NCI-H524 treated with DMSO at 0.1 percent for 48 hours (cell line): ENCODE measurements at places on chromosomes 1 and 21.

DNA sequence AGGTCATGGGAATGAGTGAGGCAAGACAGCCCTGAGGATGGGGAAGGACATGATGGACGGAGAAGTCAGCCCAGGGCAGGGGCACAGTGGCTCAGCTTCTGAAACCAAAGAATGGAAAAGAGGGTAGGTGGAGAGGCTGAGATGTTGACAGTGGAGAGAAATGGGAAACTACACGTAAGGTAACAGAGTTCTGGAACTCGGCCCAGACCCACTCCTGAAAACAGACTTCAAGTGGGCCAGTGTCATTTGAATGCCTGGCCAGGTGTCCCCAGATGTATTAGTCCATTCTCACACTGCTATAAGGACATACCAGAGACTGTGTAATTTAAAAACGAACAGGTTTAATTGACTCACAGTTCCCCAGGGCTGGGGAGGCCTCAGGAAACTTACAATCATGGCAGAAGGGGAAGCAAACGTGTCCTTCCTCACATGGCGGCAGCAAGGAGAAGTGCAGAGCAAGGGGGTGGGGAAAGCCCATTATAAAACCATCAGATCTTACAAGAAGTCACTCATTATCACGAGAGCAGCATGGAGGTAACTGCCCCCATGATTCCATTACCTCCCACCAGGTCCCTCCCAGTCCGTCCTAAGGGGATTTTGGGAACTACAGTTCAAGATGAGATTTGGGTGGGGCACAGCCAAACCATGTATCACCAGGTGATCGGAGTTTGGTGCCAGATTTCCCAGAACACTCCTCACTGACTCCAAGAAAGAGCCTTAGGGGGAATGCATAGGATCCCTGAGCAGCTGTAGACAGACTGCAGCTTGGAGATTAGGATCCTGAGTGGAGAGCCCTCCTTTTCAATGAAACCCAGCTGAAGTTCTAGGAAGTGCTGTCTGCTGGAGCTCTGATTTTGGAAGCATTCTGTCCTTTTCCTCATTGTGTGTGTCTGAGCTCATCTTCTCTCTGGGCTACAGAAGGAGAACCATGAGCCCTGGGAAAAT, 40.3 kb downstream of the FHAD1 start:
- no peak for DNase-seq

GRCh38 chr1:84280912-84281311, 20.6 kb upstream of the SAMD13 start:
- DNase-seq = no peak

DNA sequence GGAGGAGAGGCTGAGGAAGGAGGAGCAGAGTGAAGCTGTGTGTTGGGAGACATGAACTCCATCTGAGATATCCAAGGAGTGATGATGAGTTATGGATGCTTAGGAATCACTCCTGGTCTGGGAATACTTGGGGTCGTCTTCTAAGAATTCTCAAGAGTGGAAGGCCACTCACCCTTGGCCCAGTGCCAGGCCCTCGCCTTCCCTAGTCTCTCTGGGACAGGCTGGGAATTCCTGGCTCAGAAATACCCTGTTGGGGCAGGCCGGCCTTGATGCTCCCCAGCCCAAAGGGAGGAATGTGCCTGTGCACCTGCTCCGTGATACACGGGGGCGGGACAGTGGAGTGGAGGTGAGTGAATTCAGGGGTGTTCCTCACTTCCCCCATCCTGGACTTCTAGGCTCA, 12.6 kb upstream of the LMNA start:
- DNase-seq = no peak

DNA sequence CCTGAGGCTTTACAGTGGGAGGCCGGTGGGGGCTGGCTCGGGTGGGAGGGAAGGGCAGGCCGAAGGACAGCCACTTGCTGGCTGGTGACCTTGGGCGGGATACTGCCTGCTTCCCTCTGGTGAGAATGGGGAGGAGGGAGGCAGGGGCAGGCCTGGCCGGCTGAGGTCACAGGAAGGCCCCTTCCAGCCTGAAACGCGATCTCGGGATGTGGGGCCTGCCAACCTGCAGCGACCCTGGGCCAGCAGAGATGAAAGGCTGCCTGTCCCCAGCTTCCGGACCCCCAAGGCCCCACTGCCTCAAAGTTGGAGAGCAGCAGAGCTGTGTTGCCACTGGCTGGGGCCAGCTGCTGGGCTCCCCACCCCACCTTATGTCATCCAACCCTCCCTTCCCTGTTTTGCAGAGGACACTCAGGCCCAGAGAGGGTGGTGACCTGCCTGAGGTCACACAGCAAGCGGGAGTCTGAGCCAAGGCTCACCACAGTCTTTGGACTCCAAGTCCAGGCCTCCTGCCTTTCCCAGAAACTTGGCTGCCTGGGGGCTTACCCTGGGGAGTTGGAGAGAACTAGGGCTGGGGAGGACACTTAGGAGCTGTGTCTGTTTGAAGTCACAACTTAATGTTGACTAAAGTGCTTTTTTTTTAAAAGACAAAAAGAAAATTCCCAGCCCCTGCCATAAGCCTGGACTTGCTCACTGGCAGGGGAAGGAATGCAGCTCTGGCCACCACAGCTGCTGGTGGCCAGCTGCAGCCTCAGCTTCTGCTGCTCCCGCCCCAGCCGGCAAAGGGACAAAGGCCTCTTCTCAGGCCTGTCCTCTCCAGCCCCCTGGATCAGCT, 14.8 kb upstream of the WASF2 start:
- no peak for DNase-seq

DNA sequence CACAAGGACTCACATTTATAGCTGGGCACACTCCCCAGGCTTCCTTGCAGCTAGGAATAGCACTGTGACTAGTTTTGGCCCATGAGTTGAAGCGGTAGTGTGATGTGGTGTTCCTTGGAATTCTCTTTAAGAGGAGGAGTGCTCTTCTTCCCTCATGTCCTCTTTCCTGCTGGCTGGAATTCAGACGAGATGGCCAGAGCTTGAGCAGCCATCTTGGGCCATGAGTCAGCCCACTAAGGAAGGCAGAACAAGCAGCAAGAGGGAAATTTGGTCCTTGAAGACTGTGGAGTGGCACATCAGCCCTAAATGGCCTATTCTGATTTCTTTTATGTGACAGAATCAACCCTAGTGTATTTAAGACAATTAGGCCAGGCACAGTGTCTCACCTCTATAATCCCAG, 20.0 kb downstream of the HTR6 start:
- no peak for DNase-seq

DNA sequence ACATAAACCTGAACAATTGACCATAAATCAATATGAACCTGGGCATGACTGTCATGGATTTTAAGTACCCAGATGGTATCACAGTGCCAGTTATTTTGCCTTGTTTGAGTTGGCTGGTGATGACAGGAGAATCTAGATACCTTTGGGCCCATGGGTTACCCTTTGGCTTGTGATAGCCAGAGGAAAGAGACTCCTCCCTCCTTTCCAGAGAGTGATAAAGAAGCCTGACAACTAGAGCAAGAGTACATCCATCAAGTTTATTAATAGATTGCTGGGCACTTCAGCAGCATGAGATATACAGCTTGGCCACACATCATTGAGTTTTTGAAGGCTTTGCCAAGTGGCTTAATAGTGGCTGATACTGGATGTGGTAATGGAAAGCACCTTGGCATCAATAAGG, 6.6 kb upstream of the FMO3 start:
- DNase-seq = no peak

DNA sequence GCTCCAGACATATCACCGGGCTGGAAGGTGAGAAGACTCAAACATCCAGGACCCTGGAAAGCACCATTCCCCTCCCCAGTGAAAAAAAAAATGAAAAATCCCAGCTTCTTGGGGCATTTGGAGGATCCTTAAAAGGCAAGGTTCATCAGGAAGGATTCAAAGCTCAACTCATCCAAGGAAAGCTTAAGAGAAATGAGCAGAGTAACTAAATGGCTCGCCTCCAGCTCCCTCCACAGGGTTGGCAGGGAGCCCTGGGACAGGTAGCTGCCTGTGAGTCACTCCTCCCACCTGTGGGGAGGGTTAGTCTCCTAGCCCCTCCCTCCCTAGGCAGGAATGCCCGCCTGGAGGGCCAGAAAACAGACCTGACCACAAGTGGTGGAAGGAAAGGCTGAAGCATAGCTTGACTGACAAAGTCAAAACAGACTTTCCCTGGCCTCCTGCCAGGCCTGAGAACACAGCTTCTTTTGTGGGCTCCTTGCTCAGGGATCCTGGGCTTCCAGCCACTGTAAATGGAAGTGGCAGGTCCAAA, 712 bp upstream of the LAMB3 start:
- DNase-seq = no peak

DNA sequence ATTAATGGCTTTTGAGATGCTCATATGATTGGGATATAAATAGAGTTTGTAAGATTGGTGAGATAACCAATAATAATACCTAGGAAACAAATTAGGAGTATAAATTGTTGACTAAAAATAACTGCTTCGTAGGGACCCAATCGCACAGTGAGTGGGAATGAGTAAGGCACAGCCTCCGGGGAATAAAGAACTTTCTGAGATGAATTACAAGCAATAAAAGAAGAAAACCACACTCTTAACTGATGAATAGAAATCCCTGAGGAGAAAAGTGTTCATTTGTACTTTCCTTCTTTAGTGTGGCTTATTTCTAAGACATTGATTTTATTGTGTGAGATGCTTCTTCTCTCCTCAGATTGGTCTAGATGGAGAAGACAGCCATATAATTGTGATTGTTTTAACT, 443.4 kb upstream of the PRMT6 start:
- DNase-seq = no peak

DNA sequence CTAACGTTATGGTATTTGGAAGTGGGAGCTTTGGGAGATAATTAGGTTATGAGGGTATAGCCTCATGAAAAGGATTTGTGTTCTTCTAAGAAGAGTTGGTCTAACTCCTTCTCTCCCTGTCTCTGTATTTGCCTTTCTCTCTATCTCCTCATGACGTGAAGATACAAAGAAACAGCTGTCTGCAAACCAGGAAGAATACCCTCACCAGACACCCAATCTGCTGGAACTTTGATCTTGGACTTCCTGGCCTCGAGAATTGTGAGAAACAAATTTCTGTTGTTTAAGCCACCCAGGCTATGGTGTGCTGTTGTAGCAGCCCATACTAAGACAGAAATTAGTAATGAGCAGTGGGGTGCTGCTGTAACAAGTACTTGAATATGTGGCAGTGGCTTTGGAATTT, 16.1 kb downstream of the C1orf141 start:
- no peak for DNase-seq

- DNase-seq = no peak
Measured at GRCh38 chr21:31554511-31555022, 104.9 kb upstream of the SOD1 start.

DNA sequence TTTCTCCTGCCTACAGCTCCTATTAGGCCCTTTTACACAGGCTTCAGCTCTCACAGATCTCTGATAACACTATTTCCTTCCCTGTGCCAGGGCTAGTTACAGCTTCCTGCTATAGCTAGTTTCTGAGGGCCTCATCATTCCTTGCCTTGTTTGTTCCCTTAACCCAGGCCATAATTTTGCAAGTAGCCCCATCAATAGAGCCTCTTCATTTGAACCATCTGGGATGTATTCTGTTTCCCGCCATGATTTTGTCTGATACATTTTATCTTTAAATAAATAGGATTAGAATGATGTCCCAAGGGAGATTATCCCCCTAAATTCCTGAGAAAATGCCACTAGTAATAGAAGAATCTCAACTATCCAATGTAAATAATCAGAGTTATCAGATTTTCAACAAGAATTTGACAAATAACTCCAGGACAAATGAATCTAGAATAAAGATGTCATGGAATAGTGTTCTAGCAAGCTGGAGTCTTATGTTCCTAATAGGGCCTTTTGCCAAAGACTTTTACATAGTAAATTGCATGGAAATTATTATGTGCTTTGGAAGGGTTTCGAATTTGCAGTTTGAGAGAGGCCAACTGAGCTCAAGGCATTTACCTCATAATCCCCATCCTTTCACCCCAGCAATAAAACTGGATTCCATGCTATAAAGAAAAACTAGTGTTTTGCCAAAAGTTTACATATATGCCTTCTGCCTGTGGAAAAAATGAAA, 16.1 kb downstream of the IFT25 start:
- no peak for DNase-seq

- DNase-seq = no peak
Measured at GRCh38 chr1:204641936-204642335, 43.6 kb downstream of the LRRN2 start.

GRCh38 chr1:168483539-168483938, 60.3 kb downstream of the XCL2 start:
- DNase-seq = no peak

- DNase-seq = no peak
Measured at GRCh38 chr1:23430803-23431202, 6.3 kb upstream of the TCEA3 start.

DNA sequence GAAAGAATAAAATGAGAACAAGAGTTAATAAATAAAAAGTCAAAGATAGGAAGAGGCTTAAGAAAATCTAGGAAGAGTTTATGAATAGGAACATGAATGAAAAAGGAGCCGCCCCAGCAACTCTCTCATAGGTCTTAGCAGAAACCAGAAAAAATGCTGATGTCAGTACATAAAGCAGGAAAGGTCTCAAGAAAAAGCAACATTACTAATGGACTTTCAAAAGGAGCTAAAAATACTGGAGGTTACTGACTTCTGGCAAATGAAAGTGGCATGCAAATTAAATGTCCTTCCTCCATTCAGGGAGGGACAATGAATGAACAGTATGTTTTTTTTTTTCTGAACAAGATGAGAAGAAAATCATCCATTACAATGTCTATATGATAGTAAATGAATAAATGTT, 387.6 kb downstream of the BRINP2 start:
- no peak for DNase-seq
